ENCODE measurements at places on chromosomes 5 and 9.

GRCh38 chr9:118595719-118596305 is 773.4 kb downstream of the BRINP1 start:
- no peak for DNase-seq

- peak; percentile 76 for DNase-seq
These were observed 7.8 kb downstream of the SH3PXD2B start for GRCh38 chr5:172446336-172447051.

DNA sequence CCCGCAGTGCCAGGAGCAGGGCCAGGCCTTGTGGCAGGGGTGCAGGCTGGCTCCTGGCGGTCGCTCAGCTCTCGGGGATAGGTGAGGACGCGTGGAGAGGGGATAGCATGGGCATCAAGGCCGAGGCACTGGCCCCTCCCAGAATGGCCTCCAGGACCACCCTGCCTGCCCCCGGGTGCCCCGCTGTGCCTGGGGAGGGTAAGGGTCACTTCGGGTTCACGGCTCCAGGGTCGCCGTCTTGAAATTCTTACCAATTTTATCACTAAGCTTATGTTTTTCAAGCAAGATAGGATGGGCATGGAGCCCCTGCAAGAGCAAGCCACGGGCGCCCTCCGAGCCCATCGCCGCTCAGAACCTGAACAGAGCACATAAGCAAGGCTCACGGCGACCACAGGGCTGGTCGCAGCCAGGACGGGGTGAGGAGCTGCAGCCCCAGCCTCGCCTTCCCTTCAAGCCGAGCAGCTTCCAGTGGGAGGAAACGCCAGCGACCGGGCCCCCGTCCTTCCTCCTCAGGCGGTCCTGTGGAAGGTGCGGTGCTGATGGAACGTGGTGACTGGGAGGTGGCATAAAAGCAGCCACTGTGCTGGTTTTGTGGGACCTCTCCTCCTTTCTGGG is 14.2 kb upstream of the CLPTM1L start:
- no peak for DNase-seq

- no peak for DNase-seq
These were observed 655.2 kb downstream of the PDE4D start for GRCh38 chr5:59238126-59238902.

DNA sequence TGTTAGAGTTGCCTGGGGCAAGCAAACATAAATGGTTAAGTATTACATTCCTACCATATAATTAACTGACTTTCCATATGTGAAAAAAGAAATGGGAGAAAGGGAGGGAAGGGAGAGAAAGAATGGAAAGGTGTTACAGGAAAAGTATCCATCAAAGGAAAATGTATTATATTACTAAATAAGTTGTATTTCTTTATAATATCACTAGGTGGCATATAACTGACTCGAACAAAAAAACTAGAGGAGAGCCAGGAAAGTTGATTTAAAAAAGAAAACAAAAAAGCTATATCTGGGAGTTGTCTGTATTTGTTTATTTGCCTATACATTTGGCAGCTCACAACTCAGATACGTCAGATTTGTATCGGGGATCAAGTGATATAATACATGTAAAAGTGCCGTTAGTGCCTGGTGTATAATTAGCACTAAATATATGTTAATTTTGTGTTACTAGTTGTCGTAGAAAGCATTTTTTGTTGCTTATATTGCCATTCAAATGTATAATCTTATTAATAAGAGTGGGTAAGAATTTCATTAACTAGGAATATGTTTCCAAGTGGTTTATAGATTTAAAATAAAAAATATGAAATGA is 59.6 kb upstream of the ADAMTS19 start:
- DNase-seq: no peak

- no peak for DNase-seq
These were observed 161.7 kb downstream of the OXCT1 start for GRCh38 chr5:41708604-41708940.

DNA sequence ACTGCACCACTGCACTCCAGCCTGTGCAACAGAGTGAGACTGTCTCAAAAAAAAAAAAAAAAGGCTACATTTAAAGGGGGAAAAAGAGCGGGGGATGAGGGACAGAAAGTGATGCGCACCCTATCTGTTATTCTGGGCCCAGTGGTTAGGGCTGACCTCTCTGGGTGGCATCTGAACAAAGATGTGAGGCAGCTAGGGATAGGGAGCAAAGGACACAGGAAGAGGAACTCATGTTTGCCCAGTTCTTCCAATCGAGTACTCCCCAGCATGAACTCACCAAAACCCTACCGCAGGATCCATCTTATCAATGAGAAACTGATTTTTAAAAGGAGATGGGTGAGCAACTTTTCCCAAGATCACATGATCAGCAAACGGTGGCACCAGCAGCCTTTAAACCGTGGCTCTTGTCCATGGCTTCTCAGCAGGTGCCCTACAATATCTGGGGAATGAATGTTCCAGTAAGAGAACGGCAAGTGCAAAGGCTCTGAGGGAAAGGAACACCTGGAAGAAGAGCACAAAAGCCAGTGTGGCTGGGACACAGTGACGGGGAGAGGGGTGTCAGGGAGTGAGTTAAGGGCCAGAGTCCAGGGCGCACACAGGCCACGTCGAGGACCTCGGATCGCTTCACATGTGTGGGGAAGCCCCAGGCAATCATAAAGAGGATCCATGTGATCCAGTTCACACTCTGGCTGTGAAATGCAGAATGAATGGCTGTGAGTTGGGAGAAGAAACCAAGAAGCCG is 22.0 kb downstream of the RAPGEF1 start:
- DNase-seq: no peak

DNA sequence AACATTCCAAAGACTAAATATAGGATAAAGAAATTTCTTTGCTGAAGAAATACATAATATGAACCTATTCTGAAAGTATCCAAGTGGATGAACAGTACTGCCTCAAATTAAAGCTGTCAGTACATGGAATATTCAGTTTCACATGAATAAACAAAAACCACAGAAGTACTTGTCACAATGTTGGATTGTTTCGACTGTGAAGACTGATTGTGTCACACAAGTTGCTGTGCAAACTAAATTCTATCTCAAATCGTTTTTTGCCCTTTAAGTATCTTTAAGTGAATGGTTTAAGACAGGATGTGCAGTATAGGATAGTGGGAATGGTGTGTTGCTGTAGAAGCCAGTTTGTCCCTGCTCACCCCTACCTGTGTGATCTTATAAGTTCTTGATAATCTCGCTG is 137.4 kb upstream of the OTULINL start:
- no peak for DNase-seq

All from right cardiac atrium (tissue), 5 donors.